ENCODE measurements at places on chromosomes 3 and 15.

- DNase-seq = no peak
These were observed 92.6 kb upstream of the ZBTB20 start for GRCh38 chr3:115239717-115240116.

GRCh38 chr3:8578282-8578681 lies 66.3 kb downstream of the SSUH2 start:
- no peak for DNase-seq

GRCh38 chr15:84113919-84114318 lies 121.7 kb upstream of the GOLGA6L4 start:
- DNase-seq = no peak

GRCh38 chr3:154384479-154384878 lies 45.5 kb downstream of the GPR149 start:
- no peak for DNase-seq

GRCh38 chr3:51673181-51673801 lies 2.2 kb downstream of the TEX264 start:
- DNase-seq = no peak

DNA sequence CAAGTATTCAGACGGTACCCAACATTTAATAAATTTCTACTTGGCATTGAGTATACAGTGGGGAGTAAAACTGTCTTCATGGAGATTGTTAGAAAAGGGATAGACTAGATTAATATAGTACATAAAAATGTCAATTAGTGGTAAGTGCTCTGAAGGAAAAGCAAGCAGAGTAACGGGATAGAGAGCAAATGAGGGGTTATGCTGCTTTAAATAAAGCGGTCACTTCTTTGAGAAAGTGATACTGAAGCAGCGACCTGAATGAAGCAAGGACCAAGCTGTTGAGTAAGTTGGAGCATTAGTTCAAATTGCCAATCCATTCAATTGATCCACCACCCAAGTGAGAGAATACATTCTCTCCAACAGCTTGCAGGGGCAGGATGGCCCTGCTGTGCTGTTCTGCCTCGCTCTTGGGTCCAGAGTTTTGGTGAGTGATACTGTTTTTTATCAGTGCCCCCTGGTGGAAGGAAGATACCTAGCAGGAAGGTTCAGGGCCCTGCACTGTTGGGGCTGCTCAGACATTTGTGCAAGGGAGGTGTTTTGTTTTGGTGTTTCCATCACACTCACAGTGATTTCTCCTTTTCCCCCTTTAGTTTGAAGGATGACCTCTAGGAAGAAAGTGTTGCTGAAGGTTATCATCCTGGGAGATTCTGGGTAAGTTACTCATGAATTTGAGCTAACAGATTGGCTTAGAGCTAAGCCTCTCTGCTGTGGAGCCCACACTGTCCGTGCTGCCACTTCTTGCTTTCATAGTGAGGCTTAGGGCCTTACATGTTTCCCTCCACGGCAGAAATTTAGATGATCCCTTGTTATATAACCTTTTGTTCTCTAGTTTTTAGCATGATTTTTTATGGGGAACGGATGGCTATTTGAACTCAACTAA lies 69.0 kb downstream of the RAB7A start:
- peak; percentile 79 for DNase-seq

- DNase-seq = no peak
These were observed 157.3 kb upstream of the UBE2E1 start for GRCh38 chr3:23648326-23648995.
